ENCODE measurements at places on chromosomes 13 and 19. TPM values are rescaled to one million over a fixed set of nuclear protein-coding genes. Genes with fewer than 3 reads are reported as not detected.

DNA sequence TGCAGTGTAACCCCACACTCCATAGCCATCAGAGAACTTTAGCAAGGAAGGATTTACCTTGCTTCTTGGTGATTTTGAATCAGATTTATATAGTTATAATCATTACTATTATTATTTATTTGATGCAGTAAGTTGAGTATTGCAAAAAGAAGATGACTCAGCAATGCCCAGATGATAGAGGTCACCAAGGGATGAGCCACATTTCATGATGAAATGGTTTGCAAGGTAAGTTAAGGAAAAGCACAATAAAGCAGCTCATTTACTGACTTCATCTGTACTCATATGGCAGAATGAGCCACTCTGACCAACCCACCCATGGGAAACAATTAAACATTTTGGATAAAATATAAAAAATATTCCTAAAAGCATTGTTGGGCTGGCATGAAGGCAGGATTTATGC is 59.1 kb downstream of the AKAP11 start:
- H3K27ac ChIP-seq = no peak overlapping the region
- no peak overlapping the region for H3K4me3 ChIP-seq
- no peak for DNase-seq
- H3K4me1 ChIP-seq = peaks cover 59% of the 10 kb centered on the region
- H3K36me3 ChIP-seq = peaks cover 11% of the 10 kb centered on the region

DNA sequence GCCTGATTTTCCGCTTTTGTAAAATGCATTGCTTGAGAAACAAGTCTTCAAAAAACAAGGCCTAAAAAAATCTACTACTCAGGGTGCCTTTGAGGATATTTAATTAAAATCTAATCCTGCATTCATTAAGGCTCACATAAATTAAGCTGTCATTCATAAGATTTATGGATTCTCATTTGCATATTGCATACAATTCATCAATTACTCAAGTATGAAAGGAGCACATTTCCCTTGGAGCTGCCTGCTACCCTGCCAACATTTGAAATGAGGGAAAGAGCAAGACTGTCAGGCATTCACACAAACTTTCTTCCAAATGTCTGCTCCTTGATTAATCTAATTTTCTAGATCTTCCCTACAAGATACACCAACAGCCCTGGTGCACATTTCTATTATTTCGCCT is 140.0 kb downstream of the DACH1 start:
- no peak for DNase-seq
- H3K27me3 ChIP-seq = no peaks in the 10 kb centered on the region
- H3K36me3 ChIP-seq = no peaks in the 10 kb centered on the region
- H3K27ac ChIP-seq = no peak overlapping the region
- no peak overlapping the region for H3K4me3 ChIP-seq

GRCh38 chr13:49455007-49455398 is 10.9 kb downstream of the SETDB2 start:
- no peak overlapping the region for H3K4me3 ChIP-seq
- H3K36me3 ChIP-seq = peaks cover 12% of the 10 kb centered on the region
- H3K27me3 ChIP-seq = no peaks in the 10 kb centered on the region
- DNase-seq = no peak

Gene TNFSF13B
- 4.4 TPM for total RNA-seq

Gene SPRY2
- total RNA-seq = 1.3 TPM

All from activated CD8-positive, alpha-beta T cell treated with anti-CD3 and anti-CD28 coated beads for 36 hours (primary cell).